Stimulated activated CD8-positive, alpha-beta memory T cell treated with anti-CD3 and anti-CD28 coated beads, Interleukin-7, amount 100 ng/mL, for 4 hours (primary cell): ENCODE measurements at places on chromosomes 1 and 21.
A peak's percentile ranks its signal among the peaks of the same experiment; 100 is the strongest.

- DNase-seq: no peak
These were observed 3.7 kb upstream of the AUNIP start for GRCh38 chr1:25862785-25863485.

GRCh38 chr21:44706026-44706705 lies 5.2 kb downstream of the TSPEAR start:
- DNase-seq: no peak

- DNase-seq: no peak
These were observed 7.0 kb upstream of the SLC26A9 start for GRCh38 chr1:205950280-205950679.

DNA sequence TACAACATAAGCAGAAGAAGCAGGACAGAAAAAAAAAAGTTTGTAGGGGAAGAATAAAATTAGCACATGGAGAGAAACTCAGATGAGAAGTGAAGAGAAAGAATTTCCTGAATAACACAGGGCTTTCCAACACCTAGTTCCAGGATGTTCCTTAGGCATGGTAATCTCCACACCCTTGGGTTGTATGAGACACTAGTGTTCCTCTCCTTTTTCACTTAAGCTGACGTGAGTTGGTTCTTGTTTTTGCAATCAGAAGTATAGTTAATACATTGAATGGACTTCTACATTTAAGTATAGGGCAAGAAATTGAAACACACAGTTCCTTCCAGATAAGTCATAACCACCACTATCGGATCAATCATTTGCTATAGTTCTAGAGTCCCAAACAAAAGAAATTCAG lies 51.0 kb downstream of the LPAR3 start:
- no peak for DNase-seq

- no peak for DNase-seq
These were observed 105.9 kb downstream of the BCAR3 start for GRCh38 chr1:93575621-93576284.

DNA sequence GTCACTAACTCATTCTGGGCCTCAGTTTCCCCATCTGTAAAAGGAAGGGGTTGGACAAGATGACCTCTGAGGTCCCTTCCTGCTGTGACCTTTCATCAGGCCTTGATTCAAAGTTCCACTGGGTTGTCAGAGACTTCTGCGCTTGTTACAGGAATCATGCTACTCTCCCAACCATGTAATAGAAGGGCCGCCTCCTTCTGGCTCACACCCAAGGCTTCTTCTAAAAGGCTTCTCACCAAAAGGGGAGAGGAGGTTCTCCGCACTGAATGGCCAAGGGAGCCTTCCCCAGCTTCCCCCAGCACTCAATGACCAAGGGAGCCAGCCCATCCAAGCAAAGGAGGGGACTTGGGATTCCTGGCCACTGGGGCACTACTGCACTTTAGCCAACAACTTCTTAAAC lies 42.7 kb downstream of the GRHL3 start:
- no peak for DNase-seq

- DNase-seq: no peak
These were observed 159.7 kb downstream of the PTGER3 start for GRCh38 chr1:70887936-70888335.

DNA sequence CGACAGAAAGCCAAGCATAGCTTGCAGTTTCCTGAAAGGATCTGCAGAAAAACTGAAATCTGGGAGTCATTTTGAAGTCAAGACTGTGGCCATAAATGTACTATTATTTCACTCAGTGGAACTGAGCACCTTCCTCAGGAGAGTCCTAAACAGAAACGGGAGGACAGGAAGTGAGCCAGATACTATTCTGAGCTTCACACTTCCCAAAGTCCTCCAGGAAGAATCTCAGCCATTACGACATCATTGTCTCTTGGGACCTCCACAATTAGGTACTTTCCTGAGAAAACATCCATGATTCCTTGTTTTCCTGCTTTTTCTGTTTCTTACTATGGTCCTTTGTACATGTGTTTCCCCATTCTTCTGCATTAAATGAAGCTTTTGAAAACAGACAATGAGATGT lies 299.2 kb upstream of the USP25 start:
- no peak for DNase-seq

- DNase-seq: no peak
These were observed 53.4 kb downstream of the CD2 start for GRCh38 chr1:116807394-116808199.

- no peak for DNase-seq
These were observed 7.8 kb downstream of the STMN1 start for GRCh38 chr1:25898223-25899015.

GRCh38 chr1:5620418-5620817 lies 371.8 kb downstream of the NPHP4 start:
- DNase-seq: no peak

DNA sequence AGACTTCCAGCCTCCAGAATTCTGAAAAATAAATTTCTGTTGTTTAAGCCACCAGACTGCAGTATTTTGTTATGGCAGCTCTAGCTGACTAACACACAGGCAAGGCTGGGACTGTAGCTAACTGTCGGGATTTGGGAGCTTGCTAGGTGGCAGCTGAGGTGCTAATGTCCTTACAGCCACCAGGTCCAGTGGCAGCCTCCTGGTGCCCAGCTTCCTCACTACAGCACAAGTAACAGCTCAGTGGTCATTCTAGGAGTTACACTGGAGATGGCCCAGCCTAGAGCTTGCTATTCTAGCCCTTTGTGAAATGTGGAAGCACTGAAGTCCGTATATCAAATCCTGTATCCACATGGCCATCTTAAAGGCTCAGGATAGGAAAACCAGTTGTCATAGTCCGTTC lies 4.3 kb upstream of the C1orf115 start:
- DNase-seq: no peak

- peak; percentile 19 for DNase-seq
These were observed 499 bp upstream of the SH3GLB1 start for GRCh38 chr1:86703696-86704457.

DNA sequence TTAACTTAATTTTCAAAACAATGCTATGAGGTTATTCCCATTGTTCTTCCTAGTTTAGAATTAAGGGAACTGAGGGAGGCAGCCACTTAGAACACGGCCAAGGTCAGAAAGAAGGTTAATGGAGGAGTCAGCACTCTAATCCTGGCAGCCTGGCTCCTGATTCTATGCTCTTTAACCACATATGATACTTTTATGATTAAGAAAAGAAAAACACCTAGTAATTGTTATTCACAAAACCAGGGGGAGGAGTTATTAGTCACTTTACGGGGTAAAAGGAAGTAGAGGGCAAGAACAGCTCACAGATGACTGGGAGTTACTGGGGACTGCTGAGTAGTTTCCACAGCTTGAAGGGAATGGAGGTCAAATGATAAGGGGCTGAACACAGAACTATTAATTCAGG lies 38.6 kb downstream of the GADD45A start:
- no peak for DNase-seq

DNA sequence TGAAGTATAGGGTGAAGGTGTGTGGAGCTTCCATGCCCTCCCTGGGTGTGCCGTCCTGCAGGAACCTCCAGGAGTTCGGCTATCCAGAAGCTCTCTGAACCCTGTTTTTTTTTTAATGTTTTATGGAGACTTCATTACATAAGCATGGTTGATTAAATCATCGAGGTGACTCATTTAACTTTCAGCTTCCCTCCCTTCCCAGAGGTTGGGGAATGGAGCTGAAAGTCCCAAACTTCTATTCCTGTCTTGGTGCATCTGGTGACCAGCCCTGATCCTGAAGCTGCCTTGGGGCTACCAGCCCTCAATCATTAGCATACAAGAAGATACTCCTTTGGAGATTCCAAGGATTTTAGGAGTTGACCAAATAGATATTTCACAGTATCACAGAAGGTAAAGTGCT lies 9.5 kb downstream of the RRP15 start:
- no peak for DNase-seq

DNA sequence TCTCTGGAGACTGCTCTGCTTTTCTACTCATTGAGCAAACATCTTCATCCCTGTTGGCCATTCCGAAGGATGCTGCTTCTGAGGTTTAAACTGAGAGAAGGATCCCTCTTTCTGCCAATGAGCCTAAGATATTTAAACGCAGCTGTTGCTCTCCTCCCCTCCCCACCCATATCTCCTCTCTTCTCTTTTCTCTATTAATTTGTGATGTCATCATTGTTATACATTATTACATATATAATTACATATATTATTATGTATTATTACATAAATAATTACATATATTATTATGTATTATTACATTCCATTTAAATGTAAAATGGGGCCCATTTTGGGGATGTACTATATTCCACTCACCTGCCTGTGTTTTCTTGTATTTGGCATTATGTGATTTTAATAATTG lies 82.7 kb upstream of the JUN start:
- no peak for DNase-seq

DNA sequence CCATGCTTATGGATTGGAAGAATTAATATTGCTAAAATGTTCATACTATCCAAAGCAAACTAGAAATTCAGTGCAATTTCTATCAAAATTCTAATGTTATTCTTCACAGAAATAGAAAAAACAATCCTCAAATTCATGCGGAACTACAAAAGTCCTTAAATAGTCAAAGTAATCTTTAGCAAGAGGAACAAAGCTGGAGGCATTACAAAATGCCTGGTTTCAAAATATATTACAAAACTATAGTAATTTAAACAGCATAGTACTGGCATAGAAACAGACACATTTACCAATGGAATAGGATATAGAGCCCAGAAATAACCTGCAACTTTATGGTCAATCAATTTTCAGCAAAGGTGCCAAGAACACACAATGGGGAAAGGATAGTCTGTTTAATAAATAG lies 3.8 kb downstream of the CTSS start:
- DNase-seq: no peak

DNA sequence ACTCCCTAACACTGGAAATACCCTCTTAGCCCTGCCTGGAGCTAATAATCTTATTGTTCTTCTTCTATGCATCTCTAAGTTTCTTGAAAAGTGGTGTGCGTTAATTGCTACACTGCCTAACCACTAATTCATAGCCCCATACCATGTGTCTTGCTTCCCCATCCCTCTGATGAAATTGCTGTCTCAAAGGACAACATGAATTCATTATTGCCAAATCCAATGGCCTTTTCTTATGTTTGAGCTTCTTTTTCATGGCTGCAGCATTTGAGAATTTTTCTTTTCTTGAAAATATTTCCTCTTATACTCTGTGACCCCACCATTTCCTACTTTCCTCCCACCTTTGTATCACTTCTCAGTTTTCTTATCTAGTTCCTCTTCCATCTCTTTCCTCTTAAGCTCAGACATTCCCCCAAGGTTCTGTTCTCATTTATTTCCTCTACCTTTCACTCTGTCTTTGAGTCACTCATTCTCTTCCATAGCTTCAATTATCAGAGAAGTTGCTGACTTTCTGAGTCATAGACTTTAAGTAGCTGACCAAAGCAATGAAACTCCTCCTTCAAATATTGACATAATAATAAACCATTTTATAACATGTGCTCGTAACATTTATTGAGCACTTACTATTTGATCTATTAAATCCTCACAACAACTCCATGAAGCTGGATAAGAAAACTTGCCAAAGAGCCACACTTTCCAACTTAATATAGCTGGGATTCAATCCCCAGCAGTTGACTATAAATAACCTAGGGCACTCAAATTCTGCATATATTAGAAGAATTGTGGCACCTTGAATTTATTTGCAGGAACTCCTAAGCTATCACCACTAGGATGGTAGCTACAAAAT lies 35.5 kb upstream of the ATP6V1G3 start:
- DNase-seq: no peak
